ENCODE measurements at places on chromosomes 3 and 15. TPM values are rescaled to one million over a fixed set of nuclear protein-coding genes. Genes with fewer than 3 reads are reported as not detected.
A peak's percentile ranks its signal among the peaks of the same experiment; 100 is the strongest.

DNA sequence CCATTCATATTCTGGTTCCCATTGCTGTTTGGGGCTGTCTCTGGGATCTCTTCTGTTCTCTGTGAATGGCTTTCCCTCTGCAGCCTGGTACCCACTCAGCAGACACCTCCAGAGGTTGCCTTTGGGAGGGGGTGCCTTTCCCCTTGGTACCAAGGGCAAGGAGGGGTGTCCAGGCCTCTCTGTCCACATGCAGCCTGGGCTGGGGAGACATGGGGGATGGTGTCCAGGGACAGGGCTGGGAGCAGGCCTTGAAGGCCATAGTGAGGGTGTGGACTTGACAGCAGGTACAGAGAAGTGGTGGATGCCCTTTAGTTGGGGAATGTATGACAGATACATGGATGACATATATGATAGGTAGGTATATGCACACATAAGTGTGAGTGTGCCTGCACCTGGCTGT, 83.7 kb downstream of the PLXNA1 start:
- no peak overlapping the region for H3K4me3 ChIP-seq
- H3K4me1 ChIP-seq, result no peaks in the 10 kb centered on the region
- no peaks in the 10 kb centered on the region for H3K27me3 ChIP-seq
- H3K36me3 ChIP-seq, result no peaks in the 10 kb centered on the region
- H3K27ac ChIP-seq, result no peak overlapping the region

GRCh38 chr3:55816794-55817576, 329.9 kb upstream of the WNT5A start:
- no peaks in the 10 kb centered on the region for H3K27me3 ChIP-seq
- H3K36me3 ChIP-seq, result no peaks in the 10 kb centered on the region
- peak; percentile 8 for DNase-seq
- no peak overlapping the region for H3K27ac ChIP-seq
- H3K4me1 ChIP-seq, result peaks cover 24% of the 10 kb centered on the region

GRCh38 chr3:71428841-71429596, 154.5 kb downstream of the FOXP1 start:
- peak; percentile 72 for DNase-seq
- H3K27ac ChIP-seq, result no peak overlapping the region
- peaks cover 28% of the 10 kb centered on the region for H3K4me1 ChIP-seq
- H3K36me3 ChIP-seq, result no peaks in the 10 kb centered on the region

- no peaks in the 10 kb centered on the region for H3K4me1 ChIP-seq
- peaks cover 11% of the 10 kb centered on the region for H3K36me3 ChIP-seq
- no peak overlapping the region for H3K4me3 ChIP-seq
These were observed 8.0 kb downstream of the SENP2 start for GRCh38 chr3:185594073-185594472.

DNA sequence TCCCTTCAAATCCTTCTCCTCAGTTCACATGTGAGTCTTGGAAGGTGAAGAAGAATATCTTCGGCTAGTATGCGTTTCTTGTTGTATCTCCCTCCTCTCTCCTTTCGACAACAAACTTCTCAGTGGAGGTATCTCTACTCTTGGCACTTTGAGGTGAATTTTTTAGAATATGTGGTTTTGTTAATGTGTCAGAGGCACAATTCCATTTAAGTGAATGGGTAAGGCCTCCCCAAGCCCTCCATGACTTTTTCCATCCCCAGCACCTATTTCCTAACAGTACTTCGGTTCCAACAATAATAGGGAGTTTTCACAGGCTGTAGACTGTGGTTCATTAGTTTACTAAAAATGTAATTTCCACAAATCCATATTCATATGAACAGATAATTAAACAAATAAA, 74.2 kb downstream of the TM4SF4 start:
- H3K36me3 ChIP-seq, result no peaks in the 10 kb centered on the region
- peaks cover 30% of the 10 kb centered on the region for H3K4me1 ChIP-seq
- H3K27me3 ChIP-seq, result no peaks in the 10 kb centered on the region
- DNase-seq, result peak; percentile 54

DNA sequence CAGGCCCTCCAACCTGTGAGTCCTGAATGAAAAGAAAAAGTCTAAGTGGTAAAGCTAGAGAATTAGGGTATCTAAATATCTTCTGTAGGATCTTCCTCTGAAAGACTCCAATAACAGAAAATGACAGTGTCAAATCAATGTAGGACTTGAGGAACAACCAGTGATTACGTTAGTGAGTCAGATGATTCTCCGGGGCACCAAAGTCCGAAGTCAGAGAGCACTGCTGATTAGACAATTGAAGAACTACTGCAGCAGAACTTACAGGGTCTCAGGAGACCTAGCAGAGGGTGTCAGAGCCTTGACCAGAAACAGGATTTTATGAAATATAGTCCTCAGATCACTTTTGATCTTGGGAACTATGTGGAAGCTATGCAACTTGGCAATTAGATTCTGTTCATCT, 605.8 kb downstream of the EPHA3 start:
- H3K36me3 ChIP-seq, result no peaks in the 10 kb centered on the region
- no peak for DNase-seq
- no peak overlapping the region for H3K4me3 ChIP-seq
- no peaks in the 10 kb centered on the region for H3K27me3 ChIP-seq
- H3K4me1 ChIP-seq, result no peaks in the 10 kb centered on the region

DNA sequence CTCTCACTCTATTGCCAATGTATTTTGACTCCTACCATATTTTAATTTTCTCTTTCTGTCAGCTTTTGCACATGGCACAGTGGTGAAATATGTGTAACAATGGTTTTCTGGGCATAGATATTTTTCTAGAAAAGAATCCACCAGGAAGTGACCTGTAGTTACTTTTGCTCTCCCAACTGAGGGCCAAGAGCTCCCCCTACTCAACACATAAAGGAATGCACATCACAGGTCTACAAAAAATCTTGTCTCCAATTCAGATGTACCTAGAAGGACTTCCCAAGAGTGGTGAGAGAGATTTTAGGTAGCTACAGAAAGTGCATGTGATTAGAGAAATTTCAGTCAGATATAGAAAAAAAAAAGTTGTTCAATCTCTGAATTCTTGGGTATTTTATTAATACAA, 15.6 kb downstream of the CPA3 start:
- H3K27me3 ChIP-seq, result peaks cover 55% of the 10 kb centered on the region
- peaks cover 6% of the 10 kb centered on the region for H3K4me1 ChIP-seq
- no peak for DNase-seq

GRCh38 chr15:41940441-41940857, 31.9 kb downstream of the EHD4 start:
- H3K27me3 ChIP-seq, result no peaks in the 10 kb centered on the region
- H3K27ac ChIP-seq, result peak overlapping the region; percentile 38
- H3K36me3 ChIP-seq, result peaks cover 7% of the 10 kb centered on the region

DNA sequence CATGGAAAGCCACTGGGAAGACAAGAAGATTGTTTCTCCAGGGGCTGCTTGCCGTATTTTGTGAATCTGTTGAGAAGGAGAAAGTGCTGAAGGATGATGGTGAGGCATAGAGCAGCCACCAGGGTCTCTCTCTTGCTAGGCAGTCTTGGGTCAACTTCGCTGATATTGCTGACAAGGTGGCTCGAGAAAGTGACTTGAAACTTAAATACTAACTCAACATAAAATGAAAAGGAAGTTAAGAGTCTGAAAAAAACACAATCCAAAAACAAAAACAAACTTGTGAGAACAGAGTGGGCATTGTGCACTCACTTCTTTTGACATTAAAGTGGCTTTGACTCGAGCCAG, 90.1 kb downstream of the CHST2 start:
- DNase-seq, result no peak
- no peaks in the 10 kb centered on the region for H3K27me3 ChIP-seq

- no peaks in the 10 kb centered on the region for H3K36me3 ChIP-seq
- H3K27ac ChIP-seq, result no peak overlapping the region
- peaks cover 7% of the 10 kb centered on the region for H3K4me1 ChIP-seq
- H3K27me3 ChIP-seq, result no peaks in the 10 kb centered on the region
- DNase-seq, result peak; percentile 17
These were observed 562.8 kb downstream of the NR2F2 start for GRCh38 chr15:96893159-96893906.

- no peaks in the 10 kb centered on the region for H3K27me3 ChIP-seq
- DNase-seq, result no peak
- H3K4me3 ChIP-seq, result no peak overlapping the region
- H3K36me3 ChIP-seq, result no peaks in the 10 kb centered on the region
- no peak overlapping the region for H3K27ac ChIP-seq
- H3K4me1 ChIP-seq, result peaks cover 9% of the 10 kb centered on the region
These were observed 1090.9 kb downstream of the ROBO2 start for GRCh38 chr3:78130741-78131290.

- DNase-seq, result no peak
- H3K4me3 ChIP-seq, result no peak overlapping the region
- H3K27ac ChIP-seq, result no peak overlapping the region
- H3K4me1 ChIP-seq, result no peaks in the 10 kb centered on the region
- no peaks in the 10 kb centered on the region for H3K36me3 ChIP-seq
These were observed 90.7 kb downstream of the ATP8B4 start for GRCh38 chr15:50028326-50028725.

GRCh38 chr3:194607592-194608389, 25.4 kb downstream of the TMEM44 start:
- H3K4me1 ChIP-seq, result peaks cover 19% of the 10 kb centered on the region
- H3K36me3 ChIP-seq, result no peaks in the 10 kb centered on the region
- H3K27ac ChIP-seq, result no peak overlapping the region
- DNase-seq, result no peak
- no peaks in the 10 kb centered on the region for H3K27me3 ChIP-seq

GRCh38 chr3:15050405-15051092, 14.6 kb downstream of the MRPS25 start:
- no peak for DNase-seq
- H3K27me3 ChIP-seq, result no peaks in the 10 kb centered on the region
- H3K4me3 ChIP-seq, result no peak overlapping the region
- no peak overlapping the region for H3K27ac ChIP-seq
- peaks cover 5% of the 10 kb centered on the region for H3K4me1 ChIP-seq

- no peak overlapping the region for H3K4me3 ChIP-seq
- peaks cover 61% of the 10 kb centered on the region for H3K4me1 ChIP-seq
- H3K27me3 ChIP-seq, result no peaks in the 10 kb centered on the region
- DNase-seq, result no peak
These were observed 30.4 kb downstream of the VGLL4 start for GRCh38 chr3:11613319-11613718.

- H3K27me3 ChIP-seq, result peaks cover 2% of the 10 kb centered on the region
- H3K4me1 ChIP-seq, result peaks cover 6% of the 10 kb centered on the region
- no peak overlapping the region for H3K27ac ChIP-seq
- no peak for DNase-seq
- no peaks in the 10 kb centered on the region for H3K36me3 ChIP-seq
- no peak overlapping the region for H3K4me3 ChIP-seq
These were observed 2.8 kb downstream of the CPN2 start for GRCh38 chr3:194348354-194348753.

GRCh38 chr3:128481438-128481942, 11.5 kb downstream of the GATA2 start:
- DNase-seq, result no peak
- H3K4me3 ChIP-seq, result no peak overlapping the region
- no peaks in the 10 kb centered on the region for H3K36me3 ChIP-seq
- H3K27ac ChIP-seq, result no peak overlapping the region

DNA sequence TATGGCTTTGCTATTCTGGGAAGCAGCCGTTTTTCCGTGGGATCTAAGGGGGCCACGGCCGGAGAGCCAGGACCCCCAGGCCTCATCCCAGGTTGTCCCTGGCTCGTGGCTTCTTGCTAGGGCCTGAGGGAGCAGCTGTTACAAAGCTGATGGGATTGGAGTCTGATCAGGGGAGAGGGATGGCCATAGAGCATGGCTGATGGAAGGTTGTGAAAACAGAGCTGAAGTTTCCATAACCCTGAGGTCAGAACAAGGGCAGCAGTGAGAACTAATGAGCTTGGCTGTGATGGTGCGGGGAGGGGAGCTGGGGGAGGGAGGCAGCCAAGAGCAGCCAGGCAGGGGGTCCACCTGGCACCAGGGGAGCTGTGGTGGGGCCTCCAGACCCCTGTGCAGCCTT, 63.0 kb downstream of the LINGO1 start:
- no peaks in the 10 kb centered on the region for H3K36me3 ChIP-seq
- H3K4me3 ChIP-seq, result no peak overlapping the region
- H3K4me1 ChIP-seq, result peaks cover 19% of the 10 kb centered on the region
- H3K27ac ChIP-seq, result peak overlapping the region; percentile 56
- H3K27me3 ChIP-seq, result no peaks in the 10 kb centered on the region

DNA sequence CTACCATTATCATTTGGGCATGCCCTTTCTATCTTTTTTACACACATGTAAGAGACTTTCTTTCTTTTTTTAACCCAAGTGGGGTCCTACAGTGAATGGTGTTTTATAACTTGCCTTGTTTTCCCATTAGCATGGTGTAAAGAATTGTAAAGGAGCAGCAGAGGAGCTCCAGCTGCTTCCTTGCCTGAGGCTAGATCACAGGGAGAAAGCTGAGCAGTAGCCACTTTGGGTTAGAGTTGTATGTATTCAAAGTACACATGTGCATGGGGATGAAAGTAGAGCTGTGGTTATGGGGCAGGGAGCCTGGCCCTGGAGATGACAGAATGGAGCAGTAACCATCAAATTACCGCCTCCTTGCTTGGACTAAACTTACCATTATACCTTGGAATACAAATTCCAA, 231.1 kb upstream of the PDZRN3 start:
- no peaks in the 10 kb centered on the region for H3K27me3 ChIP-seq
- H3K27ac ChIP-seq, result no peak overlapping the region
- H3K4me3 ChIP-seq, result no peak overlapping the region

GRCh38 chr3:139928708-139929505, 6.1 kb upstream of the CLSTN2 start:
- DNase-seq, result no peak
- no peaks in the 10 kb centered on the region for H3K27me3 ChIP-seq

DNA sequence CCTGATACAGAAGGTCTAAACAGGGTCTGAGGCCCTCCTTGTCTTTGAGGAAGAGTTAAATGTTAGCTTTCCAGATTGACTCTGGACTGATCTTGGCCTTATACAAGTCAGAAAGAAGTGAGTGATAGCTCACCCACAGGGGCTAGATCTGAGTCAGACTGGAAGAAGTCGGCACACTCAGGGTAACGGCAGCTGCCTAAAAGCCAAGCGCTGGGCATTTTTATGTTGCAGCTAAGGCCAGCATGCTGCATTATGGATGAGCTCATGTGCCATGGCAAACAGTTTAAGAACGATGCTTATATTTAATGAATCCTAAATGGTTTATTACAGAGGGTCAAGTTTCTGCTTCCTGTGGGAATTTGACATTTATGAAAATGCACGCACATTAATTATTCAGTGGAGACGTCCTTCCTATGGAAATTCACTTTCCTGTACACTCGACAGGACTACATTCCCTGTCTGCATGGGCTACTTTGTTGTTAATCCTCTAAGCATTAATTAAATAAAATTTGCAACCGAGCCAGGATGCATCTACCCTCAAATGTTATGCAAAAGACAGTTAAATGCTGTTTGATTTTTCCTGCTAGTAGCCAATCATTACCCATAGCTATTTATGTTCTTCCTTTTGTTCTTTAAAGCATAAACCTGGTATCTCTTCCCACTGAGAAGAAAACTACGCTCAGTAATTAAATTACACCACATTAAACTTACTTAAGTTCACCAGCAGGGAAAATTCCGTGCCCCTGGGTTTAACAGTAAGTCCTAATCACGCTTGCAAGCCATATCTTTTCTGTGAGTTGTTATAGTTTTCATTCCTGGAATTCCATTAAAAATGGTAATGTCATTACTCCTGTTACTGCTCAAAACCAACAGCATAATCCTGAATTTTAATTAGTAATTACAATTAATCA, 762.7 kb upstream of the CFAP20DC start:
- H3K4me3 ChIP-seq, result no peak overlapping the region
- H3K27me3 ChIP-seq, result no peaks in the 10 kb centered on the region
- no peak for DNase-seq
- peaks cover 7% of the 10 kb centered on the region for H3K4me1 ChIP-seq
- H3K36me3 ChIP-seq, result no peaks in the 10 kb centered on the region

The GRK7 gene
- not detected for polyA plus RNA-seq

The GP9 gene
- not detected for polyA plus RNA-seq

The CHRM5 gene
- not detected for polyA plus RNA-seq

The POPDC2 gene
- 68.0 TPM for polyA plus RNA-seq

The CXCR6 gene
- polyA plus RNA-seq, result not detected

The DNAJA4 gene
- polyA plus RNA-seq, result 4.9 TPM
